ENCODE measurements at places on chromosomes 12 and 14.

DNA sequence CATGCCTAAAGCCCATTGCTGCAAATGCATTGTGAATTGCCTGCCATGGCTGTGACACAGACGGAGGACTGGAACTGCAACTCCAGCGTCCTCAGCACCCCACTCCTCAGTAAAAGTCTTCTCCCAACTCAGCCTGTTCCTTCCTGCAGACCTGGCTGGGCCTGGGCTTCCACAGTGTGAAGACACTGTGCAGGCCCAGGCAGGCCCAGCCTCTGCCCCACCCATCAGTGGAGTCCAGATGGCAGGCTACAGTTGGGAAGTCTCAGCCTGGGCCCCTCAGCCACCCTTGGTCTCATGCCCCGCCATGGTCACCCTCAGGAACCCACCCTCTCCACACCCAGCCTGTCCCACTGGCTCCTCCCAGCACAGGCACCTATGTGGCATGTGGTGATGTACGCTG is 22.0 kb downstream of the VSX2 start:
- DNase-seq, result no peak

GRCh38 chr12:44626883-44627282 is 249.2 kb downstream of the NELL2 start:
- DNase-seq, result no peak

GRCh38 chr12:100359248-100359647 is 2.4 kb downstream of the SLC17A8 start:
- no peak for DNase-seq

- DNase-seq, result no peak
Observed at GRCh38 chr14:36519431-36520321, at the start of gene NKX2-1. Gene NKX2-1 (minus strand): TSS chr14:36520232. CDS start chr14:36520129, 103 bp downstream.

DNA sequence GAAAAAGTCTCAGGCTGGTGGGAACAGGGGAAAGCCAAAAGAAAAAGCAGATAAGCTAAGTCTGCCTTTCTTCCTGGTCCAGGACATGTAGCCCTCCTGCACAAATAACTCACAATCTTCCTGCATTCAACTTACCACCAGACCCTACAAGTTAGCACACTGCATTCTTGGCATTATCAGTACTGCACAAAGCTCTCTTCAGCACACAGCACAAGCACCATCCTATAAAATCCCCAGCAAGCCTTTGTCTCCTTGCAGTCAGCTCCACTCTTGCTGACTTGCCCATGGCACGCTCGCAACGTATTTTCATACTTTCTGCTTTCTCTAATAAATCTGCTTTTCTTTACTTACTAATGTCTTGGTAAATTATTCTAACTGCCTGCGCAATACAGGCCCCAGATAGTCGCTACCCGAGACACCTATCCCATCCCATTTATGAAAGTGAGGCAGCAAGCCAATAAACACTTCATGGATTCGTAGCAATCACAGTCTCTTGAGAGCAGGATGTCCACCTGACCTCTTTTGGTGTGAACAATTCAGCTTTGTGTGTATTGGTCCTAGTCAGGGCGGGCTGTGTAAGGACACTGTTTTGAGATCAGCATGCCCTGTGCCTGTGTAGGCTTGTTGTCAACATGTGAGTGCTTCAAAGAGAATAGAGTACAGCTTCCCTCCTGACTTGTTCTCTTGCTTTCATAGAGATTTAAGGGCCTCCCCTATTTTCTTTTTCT is 49.0 kb downstream of the TMEM117 start:
- DNase-seq, result no peak

Measured in aorta (tissue), 5 donors.